ENCODE measurements at places on chromosomes 12 and 14.

DNA sequence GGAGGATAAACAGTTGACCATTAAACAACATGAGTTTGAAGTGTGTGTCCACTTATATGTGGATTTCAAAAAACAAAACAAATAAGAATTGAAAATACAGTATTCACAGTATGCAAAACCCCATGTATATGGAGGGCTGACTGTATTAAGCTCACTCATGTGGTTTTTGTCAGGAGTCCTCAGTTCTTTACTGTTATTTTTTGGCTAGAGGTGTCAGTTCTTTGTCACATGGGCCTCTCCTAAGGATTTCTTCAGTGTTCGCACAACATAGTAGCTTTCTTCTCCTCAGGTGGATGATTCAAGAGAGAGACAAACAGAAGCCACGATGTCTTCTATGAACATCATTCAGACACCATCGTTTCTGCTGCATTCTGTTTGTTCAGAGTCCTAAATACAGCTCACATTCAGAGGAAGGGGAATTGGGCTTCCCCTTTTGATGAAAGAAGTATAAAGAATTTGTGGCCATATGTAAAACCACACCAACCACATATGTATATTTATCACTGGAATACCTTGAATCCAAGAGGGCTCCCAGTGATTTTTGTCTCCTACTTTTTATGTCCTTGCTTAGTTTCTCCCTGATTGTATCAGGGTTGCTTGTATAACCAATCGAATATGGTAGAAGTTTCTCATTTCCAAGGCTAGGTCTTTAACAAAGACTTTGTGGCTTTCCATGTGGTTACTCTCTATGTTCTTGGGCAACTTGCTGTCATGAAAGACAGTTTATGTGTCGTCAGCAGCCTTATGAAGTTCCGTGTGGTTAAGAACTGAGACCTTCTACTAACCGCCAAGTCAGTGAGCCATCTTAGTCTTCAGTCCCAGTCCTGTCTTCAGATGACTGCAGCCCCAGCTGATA lies 18.9 kb downstream of the MNAT1 start:
- DNase-seq: no peak
- H3K4me3 ChIP-seq: no peak overlapping the region
- no peak overlapping the region for H3K27ac ChIP-seq
- H3K27me3 ChIP-seq: no peaks in the 10 kb centered on the region

GRCh38 chr14:50087341-50088116 lies 28.8 kb downstream of the VCPKMT start:
- H3K4me1 ChIP-seq: no peaks in the 10 kb centered on the region
- no peak overlapping the region for H3K27ac ChIP-seq
- H3K36me3 ChIP-seq: no peaks in the 10 kb centered on the region
- DNase-seq: no peak

DNA sequence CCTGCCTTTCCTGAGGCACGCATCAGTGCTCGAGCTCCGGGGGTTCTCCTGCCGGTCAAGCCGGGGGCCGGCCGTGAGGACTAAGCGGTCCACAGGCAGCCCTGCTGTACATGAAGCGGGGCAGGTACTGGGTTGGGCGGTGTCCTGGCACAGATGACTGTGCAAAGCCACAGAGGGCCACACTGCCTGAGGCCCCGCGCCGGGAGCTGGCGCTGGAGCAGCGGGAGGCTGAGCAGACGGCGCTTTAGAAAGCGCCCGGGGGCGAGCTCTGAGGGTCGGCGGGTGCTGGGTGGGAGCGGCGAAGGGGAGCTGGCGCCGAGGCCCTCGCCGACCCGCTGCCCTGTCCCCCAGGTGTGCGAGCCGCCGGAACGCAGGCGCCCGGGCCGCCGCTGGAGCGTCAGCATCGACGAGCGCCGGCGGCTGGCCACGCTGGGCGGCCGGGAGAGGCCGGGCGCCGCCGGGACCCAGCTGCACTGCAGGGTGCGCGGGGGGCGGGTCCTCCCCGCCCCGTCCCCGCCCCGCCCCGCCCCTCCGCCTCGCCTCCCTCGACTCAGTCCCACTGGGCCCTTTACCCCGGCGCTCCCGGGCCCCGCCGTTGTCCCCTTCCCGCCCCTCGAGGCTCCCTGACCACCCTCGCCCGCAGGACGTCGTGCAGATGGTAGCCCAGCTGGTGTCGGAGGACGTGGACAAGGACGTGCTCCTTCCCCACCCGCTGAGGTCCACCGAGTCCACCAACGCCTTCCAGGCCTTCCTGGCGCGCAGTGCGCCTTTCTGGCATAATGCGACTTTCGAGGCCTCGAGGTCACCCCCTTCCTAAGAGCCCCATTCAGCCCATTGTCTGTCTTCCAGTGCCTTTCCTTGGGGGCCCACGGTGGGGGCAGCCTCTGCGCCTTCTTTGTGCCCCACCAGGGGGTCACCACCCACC lies 8.3 kb upstream of the MTA1 start:
- peak overlapping the region; percentile 48 for H3K4me3 ChIP-seq
- H3K27ac ChIP-seq: no peak overlapping the region

DNA sequence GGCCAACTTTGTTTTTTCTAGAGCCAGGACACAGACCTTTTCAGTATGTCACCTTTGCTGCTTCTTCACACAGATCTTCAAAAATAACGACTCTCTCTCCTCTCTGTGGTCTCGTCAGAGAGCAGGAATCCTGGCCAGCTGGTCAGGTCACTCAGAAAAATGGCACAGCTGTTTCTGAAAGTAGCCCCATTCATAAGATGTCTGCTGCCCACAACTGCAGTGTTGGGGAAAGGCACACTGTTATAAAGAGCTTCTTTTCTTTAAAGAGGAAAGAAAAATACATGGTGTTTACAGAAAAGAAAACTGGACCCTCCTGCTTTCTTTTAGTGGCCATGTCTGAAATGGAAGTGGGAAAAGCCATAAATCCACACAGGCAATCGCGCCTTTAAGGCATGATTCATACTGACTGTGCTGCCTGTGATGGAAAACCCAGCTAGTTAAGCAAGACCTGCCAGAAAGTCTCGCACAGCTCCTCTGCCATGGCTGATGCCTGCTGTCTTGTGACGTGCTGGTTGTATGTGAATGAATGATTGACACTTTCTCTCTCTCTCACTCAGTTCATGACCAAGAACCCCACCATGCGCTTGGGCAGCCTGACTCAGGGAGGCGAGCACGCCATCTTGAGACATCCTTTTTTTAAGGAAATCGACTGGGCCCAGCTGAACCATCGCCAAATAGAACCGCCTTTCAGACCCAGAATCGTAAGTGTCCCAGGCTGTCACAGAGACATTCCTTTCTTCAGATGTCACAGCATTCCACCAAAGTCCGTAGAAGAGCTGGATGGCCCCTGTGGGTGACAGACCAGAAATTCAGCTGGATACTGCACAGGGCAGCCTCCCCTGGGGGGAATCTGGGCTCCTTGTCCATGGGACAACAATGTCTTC lies 147.9 kb upstream of the HIF1A start:
- no peak overlapping the region for H3K4me3 ChIP-seq
- no peak for DNase-seq
- H3K27me3 ChIP-seq: no peaks in the 10 kb centered on the region
- H3K4me1 ChIP-seq: peaks cover 55% of the 10 kb centered on the region
- no peaks in the 10 kb centered on the region for H3K36me3 ChIP-seq

- H3K36me3 ChIP-seq: no peaks in the 10 kb centered on the region
- H3K27me3 ChIP-seq: no peaks in the 10 kb centered on the region
- H3K27ac ChIP-seq: no peak overlapping the region
- DNase-seq: no peak
- no peaks in the 10 kb centered on the region for H3K4me1 ChIP-seq
Observed at GRCh38 chr12:94172031-94172430, 23.7 kb downstream of the PLXNC1 start.

GRCh38 chr12:32644431-32644830 lies 34.7 kb upstream of the DNM1L start:
- H3K27me3 ChIP-seq: no peaks in the 10 kb centered on the region
- H3K4me1 ChIP-seq: no peaks in the 10 kb centered on the region
- no peak overlapping the region for H3K27ac ChIP-seq
- no peak overlapping the region for H3K4me3 ChIP-seq
- H3K36me3 ChIP-seq: peaks cover 26% of the 10 kb centered on the region

- H3K27ac ChIP-seq: no peak overlapping the region
- H3K27me3 ChIP-seq: no peaks in the 10 kb centered on the region
- no peaks in the 10 kb centered on the region for H3K4me1 ChIP-seq
- H3K36me3 ChIP-seq: no peaks in the 10 kb centered on the region
- no peak for DNase-seq
Observed at GRCh38 chr12:117872546-117873169, 96.1 kb downstream of the KSR2 start.

- H3K4me1 ChIP-seq: no peaks in the 10 kb centered on the region
- no peaks in the 10 kb centered on the region for H3K36me3 ChIP-seq
- DNase-seq: peak; percentile 91
- H3K27me3 ChIP-seq: no peaks in the 10 kb centered on the region
Observed at GRCh38 chr12:106303202-106303820, 778 bp downstream of the TCP11L2 start.

DNA sequence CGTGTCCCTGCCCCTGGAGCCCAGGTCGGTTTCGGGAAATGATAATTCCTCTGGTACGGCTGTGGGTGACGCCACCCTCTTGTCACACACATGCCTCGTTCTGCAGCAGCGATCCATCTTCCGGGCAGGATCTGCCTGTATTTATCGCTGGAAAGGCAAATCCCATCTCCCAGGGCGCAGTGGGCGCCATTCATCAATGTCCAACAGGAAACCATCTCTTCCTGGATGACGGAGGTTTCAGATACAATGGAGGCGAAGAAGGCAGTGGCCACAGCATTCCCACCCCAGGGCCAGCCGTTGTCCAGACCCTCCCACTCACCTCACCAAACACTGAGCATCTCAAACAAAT lies 74.2 kb downstream of the NOC4L start:
- no peaks in the 10 kb centered on the region for H3K4me1 ChIP-seq
- no peaks in the 10 kb centered on the region for H3K36me3 ChIP-seq
- H3K27me3 ChIP-seq: no peaks in the 10 kb centered on the region
- no peak overlapping the region for H3K4me3 ChIP-seq
- H3K27ac ChIP-seq: no peak overlapping the region
- no peak for DNase-seq

Data from right atrium auricular region (tissue), 2 donors.